ENCODE measurements at places on chromosomes 11 and 22. TPM values are rescaled to one million over a fixed set of nuclear protein-coding genes. Genes with fewer than 3 reads are reported as not detected.

Gene RTN4R
- 4.0 TPM for total RNA-seq

Gene NRGN
- 2.5 TPM for total RNA-seq

DNA sequence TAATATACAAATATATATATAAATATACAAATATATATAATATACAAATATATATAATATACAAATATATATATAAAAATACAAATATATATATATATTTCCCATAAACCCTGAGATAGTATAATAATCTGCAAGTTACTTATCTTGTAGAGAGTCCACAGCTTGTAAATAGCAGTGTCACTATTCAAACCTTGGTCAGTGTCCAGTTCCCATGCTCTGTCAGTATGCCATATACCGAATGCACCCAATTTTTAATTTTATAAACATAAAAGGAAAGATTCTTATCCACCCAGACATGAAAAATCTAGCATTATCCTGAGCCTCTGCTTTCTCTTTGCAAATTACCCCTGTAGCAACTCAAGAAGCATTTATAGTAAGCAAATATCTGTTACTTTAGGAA lies 21.6 kb upstream of the CTSC start:
- DNase-seq: no peak

GRCh38 chr11:78319453-78319955 lies 98.1 kb downstream of the GAB2 start:
- DNase-seq: peak; percentile 31

GRCh38 chr11:83760932-83761331 lies 474.8 kb upstream of the CCDC90B start:
- DNase-seq: no peak

DNA sequence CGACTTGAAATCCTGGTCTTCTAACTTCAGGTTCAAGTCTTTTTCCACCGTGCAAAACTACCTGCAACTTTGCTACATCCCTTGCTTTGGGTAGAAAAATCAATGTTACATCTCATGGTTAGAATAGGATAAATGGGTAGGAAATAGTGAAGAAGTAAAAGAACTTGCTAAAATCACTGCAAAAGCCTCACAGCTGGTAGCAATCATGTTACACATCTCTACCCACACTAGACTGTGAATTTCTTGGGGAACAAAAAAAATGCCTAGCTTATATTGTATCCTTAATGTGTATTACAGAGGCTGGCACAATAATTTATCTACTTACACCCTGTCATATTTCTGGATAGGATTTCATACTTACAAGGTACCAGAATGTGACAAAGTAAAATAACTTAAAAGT lies 133.8 kb downstream of the FAM181B start:
- DNase-seq: no peak

GRCh38 chr11:18010977-18011586 lies 1.8 kb downstream of the SERGEF start:
- DNase-seq: no peak

Gene FOLR2
- 4.8 TPM for total RNA-seq

- no peak for DNase-seq
Measured at GRCh38 chr11:120211522-120212258, 858 bp downstream of the OAF start.

GRCh38 chr22:40309631-40310030 lies 36.7 kb upstream of the ADSL start:
- DNase-seq: no peak

DNA sequence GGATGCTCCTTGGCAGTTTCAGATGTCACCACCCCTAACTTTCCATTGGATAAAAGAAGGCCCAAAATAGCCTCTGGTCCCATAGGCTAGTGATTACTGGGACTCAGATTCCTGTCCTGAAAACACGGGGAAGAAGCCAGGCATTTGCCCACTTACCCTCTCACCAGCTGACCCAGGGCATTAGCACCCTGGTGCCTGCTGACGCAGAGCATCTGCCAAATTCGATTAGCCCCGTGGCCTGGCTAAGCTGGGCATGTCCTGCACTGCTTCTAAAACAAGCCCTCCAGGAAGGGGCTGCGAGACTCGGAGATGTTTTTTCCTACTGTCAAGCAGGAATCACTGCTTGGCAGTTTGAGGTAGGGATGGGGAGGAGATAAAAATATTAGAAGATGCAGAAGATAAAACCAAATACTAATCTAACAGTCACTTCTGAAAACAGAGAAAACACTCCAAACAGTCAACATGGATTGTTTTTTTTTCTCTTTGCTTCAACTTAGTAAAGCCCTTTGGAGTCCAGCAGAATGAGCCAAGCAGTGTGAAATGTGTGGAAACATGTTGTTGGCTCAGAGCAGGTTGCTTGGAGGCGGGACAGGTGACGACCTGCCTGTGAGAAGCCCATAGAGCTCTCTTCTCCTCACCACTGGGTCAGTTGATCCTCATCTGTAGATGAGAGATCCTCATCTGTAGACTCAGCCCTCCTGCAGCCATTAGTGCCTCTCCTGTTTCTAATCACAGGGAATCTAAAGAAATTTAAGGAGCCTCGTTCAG lies 54.0 kb downstream of the BDNF start:
- no peak for DNase-seq

Gene RIBC2
- 0.84 TPM for total RNA-seq

DNA sequence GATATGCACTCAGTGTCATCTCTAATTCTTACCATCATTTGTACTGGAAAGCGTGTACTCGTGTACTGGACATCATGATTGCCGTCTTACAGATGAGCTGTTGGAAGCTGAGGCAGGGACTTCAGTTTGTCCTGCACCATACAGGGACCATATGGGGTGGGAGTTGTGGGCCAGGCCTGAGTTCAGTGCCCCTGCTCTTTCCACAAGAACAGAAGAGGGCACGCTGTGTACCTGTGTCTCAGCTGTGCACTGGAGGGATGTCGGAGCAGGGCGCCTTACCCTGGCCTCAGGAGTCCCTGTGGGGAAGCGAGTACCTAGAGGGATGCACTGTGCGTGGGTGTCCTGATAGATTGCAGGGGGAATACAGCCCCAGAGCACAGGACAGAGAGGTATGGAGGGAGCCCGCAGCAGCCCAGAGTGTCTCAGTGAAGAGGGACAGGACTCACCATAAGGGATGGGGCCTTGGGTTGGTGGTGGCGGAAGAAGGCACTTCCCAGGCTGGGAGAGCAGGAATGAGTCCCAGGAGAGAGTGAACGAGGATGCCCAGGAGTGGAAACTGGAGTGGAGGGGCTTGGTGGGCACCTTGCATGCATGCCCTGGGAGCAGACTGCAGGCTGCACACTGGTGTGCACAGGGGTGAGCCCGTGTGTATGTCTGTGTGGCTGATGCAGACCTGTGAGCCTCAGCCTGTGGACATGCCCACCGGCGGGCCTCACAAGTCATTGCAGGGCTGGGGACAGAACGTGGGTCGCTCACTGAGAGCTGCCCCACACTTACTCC lies 329.7 kb downstream of the TBC1D22A start:
- DNase-seq: no peak

GRCh38 chr11:115450519-115450918 lies 53.7 kb downstream of the CADM1 start:
- DNase-seq: no peak

DNA sequence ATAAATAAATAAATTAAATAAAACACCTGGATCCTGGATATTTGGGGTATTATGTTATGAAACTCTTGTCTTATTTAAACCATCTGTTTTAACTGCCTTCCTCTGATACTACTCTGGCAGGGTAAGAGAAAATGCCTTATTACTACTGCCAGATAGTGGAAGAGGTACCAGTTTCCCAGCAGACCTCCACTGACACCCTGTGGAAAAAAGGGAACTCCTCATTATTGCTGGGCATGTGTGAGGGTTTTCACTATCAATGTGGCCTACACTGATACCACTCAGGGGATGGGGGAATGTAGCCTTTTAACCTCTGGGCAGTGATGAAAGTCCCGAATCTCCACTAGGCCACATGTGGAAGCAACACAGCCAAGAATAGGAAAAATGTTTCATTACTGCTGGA lies 121.0 kb downstream of the LUZP2 start:
- DNase-seq: no peak

DNA sequence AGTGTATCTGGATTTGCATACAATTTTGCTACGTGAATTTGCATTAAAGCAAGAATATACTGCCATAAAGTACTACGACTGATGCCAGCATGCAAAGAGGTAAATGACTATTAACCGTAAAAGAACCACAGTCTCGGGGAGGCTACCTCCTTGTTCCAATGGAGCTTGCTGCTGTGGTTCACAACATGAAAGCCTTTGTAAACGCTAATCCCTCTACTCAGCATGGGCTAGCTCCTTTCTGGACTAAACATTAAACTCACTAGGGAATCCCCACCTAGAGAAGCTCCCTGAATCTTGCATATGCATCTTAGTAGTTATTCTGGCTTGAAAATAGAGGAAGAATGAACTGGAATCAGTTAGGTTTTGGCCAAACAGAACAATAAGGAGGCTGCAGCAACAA lies 60.5 kb upstream of the ARHGAP32 start:
- no peak for DNase-seq

Gene OR4C11
- not detected for total RNA-seq

DNA sequence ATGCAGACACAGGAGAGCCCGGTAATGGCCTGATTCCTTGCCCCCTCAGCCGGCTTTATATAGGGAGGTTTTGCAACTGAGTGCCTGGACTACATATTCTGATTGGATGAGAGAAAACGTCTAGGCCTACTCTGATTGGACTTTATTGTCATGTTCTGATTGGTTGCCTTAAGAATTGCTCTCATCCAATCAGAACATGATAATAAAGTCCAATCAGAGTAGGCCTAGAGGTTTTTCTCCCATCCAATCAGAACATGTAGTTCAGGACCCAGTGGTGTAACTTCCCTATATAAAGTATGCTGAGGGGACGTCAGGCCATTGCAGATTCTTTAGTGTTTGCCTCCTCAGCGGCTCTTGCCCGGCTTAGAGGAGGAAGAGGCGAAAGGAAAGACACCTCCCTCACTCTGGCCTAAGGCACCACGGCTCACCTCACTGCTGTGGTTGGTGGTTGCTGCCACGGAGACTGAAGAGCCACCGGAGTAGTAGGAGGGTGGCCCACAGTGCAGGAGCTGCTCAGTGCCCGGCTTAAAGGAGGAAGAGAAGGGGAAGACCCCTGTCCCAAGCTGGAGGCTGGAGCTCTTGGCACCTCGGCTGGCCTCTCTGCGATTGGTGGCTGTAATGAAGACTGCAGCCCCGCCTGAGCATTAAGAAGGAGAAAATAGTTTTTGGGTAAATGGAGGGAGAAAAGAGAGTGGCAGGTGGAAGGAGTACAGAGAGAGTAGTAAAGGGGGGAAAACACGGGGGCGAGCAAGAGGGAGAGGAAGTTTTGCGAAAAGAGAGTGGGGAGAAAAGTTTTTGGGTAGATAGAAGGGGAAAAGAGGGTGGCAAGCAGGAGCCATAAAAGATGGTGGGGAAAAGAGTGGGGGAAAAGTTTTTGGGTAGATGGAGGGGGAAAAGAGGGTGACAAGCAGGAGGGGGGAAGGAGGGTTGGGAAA lies 116.7 kb upstream of the SERPIND1 start:
- no peak for DNase-seq

- DNase-seq: no peak
Measured at GRCh38 chr11:110141812-110142211, 48.6 kb downstream of the ZC3H12C start.

GRCh38 chr11:60307507-60308195 lies 19.4 kb upstream of the MS4A6E start:
- DNase-seq: no peak

DNA sequence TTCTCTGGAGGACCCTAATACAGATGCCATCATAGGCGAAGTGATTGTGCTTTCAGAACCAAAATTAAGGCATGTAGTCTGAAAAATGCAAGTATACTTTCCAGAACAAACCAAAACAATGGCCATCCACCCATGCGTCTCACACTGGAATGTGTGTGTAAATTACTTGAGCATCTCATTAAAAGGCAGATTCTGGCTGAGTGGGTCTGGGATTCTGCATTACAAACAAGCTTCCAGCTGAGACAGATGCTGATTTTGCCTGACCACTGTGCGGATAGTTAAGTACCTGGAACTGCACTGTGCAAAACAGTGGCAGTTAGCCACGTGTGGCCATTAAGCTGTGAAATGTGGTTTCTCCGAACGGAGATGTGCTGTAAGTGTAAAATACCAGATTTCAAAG lies 26.2 kb downstream of the RRP7A start:
- DNase-seq: no peak

DNA sequence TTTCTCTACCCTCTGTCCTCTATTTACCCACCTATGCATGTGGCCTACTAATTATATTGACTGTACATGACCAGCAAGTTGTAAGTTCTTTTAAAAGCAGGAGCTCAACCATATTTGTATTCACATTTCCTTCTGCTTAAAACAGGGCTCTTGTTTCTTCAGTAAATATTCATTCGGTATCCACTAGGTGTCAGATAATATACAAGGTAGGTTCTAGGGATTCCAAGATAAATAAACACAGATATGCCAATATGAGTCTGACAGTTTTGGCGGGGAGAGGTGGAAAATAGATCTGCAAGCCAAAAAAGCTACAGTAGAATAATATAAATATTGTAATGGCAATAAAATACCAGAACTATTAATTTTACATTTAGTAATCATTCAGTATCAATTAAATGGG lies 15.3 kb upstream of the RAB30 start:
- no peak for DNase-seq
